Retina (tissue), 1 donor: ENCODE measurements at places on chromosomes 2 and 18.
A peak's percentile ranks its signal among the peaks of the same experiment; 100 is the strongest.

DNA sequence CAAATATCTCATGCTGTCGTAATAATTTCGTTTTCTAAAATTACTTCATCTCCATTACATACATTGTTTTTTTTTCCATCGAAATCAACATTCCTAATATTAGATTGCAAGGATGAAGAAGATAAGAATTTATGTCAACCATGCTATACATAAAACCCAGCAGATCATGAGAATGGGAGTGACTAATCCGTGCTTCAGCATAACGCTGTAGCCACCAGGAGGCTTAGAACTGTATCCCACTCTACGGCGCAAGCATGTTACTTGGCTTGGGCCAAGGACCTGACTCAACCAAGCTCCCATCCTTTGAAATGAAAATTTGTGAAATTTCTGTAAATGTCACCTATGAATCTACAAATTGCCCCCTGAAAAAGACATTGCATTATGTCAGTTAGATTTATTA lies 392.5 kb downstream of the FIGN start:
- DNase-seq: no peak

DNA sequence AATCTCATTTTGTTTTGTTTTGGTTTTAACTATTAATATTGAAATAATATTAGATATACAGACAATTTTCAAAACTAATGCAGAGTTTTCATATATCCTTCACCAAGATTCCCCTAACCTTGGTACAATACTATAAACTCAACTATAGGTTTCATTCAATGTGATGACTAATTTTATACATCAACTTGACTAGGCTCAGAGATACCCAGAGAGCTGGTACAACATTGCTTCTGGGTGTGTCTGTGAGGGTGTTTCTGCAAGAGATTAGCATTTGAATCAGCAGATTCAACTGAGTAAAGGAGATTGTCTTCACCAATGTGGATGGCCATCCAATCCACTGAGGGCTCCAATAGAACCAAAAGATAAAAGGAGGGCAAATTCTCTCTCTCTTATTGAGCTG lies 221.3 kb upstream of the CRIM1 start:
- DNase-seq: no peak

- DNase-seq: no peak
Measured at GRCh38 chr2:236171181-236171679, 3.0 kb upstream of the GBX2 start.

GRCh38 chr2:72175636-72176035 lies 28.0 kb upstream of the CYP26B1 start:
- no peak for DNase-seq

- no peak for DNase-seq
Measured at GRCh38 chr2:69358914-69359313, 28.1 kb downstream of the GFPT1 start.

- DNase-seq: no peak
Measured at GRCh38 chr2:239950144-239951128, 74.7 kb downstream of the NDUFA10 start.

- DNase-seq: no peak
Measured at GRCh38 chr18:8786483-8787370, 81.4 kb downstream of the MTCL1 start.

DNA sequence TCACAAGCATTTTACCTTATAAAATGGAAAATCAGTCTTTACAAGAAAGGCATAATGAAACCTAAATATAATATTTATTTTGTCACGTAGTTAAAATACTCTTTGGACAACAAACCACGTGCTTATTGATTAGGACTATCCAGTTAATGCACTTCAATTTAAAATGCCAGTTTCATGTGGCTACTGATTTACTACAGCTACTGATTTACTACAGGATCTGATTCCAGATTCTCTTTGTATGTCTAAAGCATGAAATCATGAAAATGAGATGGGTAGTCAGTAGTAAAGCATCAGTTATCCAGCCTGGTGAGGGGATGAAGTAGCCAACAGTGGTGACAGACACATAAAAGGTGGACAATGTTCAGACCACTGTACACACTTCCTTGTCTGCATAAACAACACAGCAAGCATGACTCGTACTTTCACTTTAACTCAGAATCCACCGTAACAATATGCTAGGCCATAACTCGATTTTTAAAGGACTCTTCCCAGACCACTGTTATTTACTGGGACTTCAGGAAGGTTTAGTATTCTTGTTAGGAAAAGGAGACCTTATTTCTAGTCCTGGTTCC lies 24.9 kb downstream of the ACAA2 start:
- no peak for DNase-seq

DNA sequence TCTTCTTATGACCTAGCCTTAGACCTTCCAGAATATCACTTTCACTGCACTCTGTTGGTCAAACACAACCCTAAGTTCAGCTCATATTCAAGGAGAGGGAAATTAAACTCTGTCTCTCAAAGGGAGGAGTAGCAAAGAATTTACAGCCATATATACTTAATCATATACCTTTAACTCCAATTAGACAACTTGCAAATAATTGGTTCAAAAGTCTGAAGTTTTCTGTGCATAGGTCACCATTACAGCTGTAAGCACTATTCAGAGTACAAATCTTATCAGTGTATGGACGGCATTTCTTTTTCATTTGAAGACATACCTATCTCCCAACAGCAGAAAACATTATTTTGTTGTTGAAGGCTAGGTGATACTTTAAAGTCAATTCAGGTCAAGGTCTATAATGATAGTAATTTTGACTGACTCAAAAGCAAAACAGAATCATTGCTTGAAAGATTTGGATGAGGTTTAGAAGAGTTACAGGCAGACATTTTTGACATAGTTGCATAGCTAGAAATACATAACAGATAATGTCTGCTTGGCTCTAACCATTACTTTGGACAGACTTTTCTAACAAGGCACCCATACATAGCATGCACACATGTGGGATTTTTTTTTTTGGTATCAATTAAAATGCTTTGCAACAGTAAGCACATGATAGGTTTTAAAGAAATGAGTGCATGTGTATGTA lies 131.5 kb downstream of the CPS1 start:
- no peak for DNase-seq

DNA sequence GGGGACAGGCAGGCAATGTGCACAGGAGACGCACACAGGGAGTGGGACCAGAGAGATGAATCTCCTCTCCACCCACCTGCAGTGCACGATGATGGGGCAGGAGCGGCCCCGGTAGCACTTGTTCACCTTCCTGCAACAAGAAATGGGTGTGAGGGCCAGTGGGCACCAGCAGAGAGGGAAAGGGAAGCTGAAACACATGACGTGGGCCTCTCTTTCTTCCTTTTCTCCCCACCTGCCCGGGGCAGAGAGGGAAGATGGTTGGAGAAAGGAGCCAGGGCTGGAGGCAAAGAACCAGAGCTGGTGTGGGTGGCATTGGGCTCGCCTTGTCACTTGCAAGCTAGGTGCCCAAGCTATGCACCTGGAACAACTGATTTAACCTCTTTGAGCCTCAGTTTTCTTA lies 12.2 kb downstream of the DNAJB2 start:
- DNase-seq: no peak

DNA sequence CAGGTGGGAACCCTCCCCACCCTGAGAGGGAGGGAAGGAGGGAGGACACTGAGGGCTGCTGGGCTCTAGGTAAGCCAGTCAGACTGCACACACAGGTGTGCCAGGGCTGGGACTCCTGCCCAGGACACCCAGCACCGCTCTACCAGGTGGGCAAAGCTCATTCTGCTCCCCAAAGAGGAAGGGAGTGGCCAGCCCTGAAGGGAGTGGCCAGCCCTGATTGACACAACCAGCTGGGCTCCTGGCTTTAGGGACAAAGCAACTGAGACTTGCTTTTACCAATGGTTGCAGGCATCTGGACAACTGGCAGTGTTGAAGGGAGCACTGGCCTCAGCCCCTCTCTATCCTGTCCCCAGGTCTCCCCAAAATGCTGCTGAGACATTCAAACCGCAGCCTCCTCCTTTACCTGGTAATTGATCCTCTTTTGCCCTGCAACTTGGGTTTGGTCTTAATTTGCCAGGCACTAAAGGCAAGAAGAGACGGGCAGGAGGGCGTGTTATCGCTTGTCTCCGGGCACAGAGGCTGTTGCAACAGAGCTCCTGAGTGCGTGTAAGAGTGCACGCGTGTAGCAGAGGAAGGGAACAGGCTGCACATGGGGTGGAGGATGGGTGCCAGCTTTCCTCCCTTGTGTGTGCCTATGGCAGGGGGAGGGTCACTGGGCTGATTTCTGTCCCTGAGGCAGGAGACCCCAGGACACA lies 14.5 kb upstream of the FOSL2 start:
- no peak for DNase-seq

GRCh38 chr2:129905664-129906081 lies 73.8 kb upstream of the RAB6C start:
- DNase-seq: no peak

- no peak for DNase-seq
Measured at GRCh38 chr18:31426021-31426420, 21.5 kb upstream of the DSG3 start.

DNA sequence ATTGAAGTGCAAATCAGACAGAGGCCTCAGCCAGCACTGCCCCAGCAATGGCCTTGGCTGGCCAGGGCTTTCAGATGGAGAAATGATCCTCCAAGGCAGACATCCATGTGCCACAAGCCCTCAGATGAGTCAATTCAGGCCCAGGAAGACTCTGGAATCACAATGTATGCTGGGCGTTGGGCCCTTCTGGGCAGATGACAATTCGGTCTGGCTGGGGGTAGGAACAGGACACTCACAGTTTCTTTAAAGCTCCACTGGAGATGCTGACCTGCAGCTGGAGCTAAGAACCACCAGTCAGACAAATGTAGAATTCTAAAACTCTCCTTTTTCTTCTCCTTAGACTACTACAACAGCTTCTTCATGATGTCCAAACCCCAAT lies 7.1 kb upstream of the CRYGC start:
- no peak for DNase-seq

DNA sequence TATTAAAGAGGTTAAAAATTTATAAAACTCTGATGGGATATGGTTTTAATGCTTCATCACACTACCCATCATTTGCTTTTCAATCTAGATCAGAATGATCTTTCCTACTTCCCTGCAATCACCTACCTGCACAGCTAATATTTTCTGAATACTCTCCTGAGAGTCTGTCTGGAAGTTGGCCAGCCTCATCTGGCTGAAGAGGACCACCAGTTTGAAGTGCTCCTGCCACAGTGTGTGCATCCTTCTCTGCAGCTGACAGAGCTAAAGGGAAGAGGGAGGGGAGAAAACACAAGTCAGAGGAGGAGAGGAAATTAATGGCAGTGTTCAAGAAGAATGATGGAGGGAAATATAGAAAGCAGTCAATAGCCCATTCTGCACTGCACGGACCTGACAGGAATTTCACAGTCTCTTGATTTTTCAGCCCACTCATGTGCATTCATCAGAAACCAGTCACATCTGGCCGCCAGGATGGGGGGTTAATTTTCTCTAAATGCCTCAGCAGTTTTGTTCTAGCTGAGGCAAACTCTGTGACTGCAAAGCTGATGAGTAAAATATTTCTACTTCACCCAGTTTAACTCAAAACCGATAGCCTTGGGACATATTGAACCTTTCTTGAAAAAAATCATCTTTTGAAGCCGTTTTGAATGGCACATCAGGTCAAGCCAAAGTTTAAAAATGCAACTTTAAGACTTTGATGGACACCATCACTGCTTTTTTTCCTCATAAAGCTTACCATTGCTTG lies 201.8 kb upstream of the KLHL14 start:
- peak; percentile 58 for DNase-seq

DNA sequence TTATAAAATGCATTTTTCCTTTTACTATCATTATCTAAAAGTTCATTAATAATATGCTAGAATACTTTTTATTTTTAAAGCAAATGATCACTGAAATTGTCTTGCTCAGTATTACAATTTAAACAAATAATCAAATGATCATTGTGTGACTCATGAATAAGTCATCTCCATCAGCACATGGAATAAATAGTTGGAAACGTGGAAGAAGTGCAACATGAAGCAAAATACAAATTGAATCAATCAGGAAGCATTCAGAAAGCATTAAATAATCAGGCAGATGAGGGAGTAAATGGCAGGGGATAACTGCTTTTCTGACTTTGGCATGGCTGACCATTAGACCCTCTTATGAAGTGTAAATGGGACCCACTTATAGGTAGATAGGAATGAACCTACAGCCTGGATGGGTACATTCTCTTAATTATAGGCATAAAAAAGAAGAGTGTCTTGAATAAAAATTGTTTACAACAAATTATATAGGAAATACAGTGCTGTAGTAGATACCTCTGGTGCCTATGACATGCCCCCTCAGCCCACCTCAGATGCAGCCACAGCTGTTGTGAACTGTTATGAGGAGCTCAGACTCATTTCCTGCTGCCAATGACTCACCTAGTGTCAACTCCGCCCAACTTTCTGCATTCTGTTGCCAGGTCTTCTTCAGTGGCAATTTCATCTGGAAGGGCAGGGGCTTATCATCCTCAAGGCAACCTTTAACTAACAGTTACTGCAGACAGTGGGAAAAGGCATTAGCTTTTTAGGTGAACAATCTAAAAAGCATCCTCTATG lies 936.0 kb downstream of the TRIB2 start:
- DNase-seq: no peak

- no peak for DNase-seq
Measured at GRCh38 chr2:100230754-100231153, 88.4 kb upstream of the AFF3 start.

DNA sequence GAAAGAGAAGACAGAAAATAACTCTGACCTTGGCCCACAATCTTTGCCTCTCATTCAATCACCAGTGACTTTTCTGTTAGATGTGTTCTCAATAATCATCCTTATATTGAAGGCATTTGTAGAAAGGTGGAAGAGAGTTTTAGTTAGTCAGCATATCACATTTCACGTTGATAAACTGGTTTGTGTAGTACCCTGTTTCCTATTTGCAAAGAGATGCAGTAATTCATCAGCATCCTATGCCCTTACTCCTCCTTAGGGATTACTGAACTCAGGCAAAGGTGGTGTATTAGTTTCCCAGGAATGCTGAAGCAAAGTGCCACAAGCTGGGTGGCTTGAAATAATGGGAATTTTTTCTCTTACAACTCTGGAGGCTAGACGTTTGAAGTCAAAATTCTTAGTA lies 145.0 kb downstream of the SPP2 start:
- DNase-seq: no peak

GRCh38 chr18:76405280-76405679 lies 89.8 kb downstream of the ZNF516 start:
- no peak for DNase-seq

GRCh38 chr2:146386096-146386495 lies 1458.7 kb upstream of the ACVR2A start:
- no peak for DNase-seq

GRCh38 chr18:2325308-2325849 lies 245.9 kb downstream of the METTL4 start:
- DNase-seq: no peak

DNA sequence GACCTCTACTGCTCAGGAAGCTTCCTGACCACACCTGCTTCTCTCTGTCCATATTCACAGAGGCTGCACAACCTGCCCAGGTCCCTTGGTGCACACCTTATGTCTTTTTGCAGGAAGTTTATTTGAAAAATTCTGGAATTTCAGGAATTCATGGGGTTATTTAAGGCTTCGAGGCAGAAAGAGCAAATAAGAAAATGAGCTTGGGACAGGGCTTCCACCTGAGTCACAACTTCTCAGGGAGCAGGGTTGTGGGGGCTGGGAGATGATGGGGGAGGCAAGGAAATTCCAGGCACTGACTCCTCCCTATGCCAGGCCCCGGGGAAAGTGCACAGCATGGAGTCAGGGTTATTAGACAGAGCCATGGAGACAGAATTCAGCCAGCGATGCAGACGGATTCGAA lies 57.7 kb downstream of the INHBB start:
- DNase-seq: no peak

- peak; percentile 86 for DNase-seq
Measured at GRCh38 chr2:169361706-169362117, 622 bp downstream of the LRP2 start.
